Frontal cortex (tissue), 4 donors: ENCODE measurements at places on chromosomes 11 and 22.
A peak's percentile ranks its signal among the peaks of the same experiment; 100 is the strongest.

DNA sequence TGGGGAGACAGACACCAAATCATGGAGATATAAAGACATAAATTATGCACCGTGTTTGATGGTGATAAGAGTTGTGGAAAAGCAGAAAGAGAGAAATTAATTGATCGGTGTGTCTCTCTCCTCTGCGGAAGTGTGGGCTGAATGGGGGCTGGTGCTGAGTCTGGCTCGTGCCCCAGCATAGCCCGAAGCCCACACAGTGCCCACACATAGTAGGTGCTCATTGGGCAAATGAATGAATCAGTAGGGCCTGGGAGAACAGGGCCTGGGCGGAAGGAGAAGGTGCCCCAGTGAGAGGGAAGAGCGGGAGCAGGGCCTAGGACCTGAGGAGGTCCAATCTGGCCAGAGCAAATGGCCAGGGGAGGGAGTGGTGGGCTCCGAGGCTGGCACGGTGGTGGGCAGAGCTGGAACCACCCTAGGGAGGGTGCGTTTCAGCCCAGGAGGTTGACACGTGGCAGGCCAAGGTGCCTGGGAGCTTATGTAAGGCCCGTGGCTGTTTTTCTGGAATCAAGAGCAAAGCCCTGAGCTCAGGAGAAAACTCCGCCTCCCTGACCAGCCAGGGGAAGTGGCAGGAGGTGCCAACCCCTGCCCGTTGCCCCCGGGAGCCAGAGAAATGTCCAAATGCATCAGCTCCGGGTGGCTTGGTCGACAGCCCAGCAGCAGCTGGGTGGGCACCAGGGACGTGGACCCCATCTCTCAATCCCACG lies 2.1 kb upstream of the CACNA1I start:
- DNase-seq, result no peak

DNA sequence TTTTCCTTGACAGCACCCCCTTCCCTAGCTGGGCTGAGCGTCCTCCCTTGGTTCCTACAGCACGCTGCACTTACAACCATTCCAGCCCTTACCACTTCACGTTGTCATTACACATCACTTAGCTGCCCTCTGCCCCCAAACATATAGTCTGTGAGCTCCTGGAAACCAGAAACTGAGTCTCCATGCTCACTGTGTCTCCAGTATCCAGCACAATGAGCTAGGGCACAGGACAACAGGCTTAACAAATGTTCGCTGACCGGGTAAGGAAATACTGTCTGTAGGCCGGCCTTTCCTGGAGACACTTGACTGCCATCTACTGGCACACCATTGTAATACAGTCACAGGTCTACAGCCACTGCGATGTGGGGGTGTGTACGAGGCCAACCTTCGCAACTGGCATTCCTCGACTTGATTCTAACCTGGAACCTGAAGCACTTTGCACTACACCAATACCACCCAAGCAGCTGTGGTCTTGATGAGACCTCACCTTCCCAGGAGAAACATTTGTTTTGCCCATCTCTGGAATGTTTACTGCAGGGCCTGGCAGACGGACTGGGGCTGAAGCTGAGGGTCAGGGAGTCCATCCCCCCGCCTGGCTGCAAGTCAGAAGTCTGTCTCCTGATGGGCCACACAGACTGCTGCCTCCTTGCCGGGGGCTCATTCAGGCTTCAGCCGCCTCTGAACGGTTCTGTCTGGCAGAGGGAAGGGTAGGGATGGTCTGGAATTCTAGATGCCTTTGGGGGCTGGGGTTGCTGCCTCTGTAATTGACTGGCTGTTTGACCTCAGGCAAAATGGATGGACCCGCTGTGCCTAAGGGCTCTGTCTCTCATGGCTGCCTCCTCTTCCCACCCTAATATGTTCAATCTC lies 72.0 kb downstream of the SYN3 start:
- peak; percentile 63 for DNase-seq

- DNase-seq, result no peak
Observed at GRCh38 chr11:134512061-134512460, 100.0 kb upstream of the B3GAT1 start.

GRCh38 chr11:129911298-129911697 lies 15.9 kb upstream of the NFRKB start:
- no peak for DNase-seq

DNA sequence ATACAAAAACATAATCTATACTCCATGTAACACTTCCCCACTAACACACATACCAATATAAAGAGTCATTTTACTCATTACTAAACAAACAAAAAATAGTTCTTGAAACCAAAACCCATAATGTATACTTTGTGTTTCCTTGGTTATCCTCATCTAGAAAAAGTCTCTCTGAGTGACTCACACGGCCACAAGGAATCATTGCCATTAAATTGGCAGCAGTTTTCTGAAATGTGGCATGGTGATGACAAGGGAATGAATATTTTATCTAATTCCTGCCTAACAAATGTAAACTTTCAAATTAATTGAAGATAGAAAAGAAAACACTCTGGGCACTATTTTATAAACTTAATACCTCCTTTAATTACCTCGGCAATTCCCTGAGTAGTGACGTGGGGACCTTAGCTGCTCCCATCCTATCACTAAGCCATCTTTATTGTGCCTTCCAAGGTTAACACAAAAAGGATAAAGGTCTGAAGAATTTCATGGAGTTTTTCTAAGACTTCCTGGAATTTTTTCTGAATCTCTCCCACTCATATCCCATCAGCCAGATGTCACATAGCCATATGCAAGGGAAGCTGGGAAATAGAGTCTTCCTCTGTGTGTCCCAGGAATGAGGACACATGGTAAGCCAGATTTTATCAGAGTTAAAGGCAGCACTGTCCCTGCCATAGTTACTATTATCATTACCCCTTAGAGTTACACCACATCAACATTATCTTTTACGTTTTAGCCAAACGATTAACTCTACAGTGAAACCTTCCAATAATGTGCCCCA lies 857.2 kb upstream of the TENM4 start:
- DNase-seq, result no peak

DNA sequence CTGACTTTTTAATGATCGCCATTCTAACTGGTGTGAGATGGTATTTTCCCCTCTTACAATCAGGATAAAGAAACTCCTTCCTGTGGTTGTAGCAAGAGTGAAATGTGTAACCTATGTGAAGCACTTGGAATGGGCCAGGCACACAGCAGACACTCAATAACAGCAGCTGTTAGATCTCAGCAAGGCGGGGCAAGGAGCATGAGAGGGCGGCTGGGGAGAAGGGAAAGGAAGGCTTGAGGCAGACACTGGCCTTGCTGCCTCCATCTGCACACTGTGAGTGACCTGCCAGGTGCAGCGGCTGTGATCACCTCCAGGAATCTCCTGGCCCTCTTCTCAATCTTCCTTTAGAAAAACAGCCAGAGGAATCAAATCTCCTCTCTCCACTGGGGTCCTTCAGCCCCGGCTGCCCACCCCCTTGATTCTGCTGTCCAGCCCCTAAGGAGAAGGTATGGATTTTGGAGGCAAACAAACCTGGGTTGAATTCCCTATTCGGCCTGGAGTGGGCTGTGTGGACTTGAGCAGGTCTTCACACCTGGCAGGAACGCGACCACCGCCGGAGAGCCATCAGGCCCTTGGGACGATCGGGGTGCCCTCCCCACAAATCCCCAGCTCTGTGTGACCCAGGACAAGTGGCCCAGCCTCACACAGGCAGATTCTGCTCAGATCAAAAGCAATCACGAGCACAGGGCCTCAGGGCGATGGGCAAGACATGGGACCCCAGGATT lies 49.0 kb downstream of the RPUSD4 start:
- DNase-seq, result no peak

GRCh38 chr11:33912405-33913361 lies 20.8 kb upstream of the LMO2 start:
- no peak for DNase-seq

GRCh38 chr11:127643268-127644058 lies 642.9 kb upstream of the KIRREL3 start:
- no peak for DNase-seq

DNA sequence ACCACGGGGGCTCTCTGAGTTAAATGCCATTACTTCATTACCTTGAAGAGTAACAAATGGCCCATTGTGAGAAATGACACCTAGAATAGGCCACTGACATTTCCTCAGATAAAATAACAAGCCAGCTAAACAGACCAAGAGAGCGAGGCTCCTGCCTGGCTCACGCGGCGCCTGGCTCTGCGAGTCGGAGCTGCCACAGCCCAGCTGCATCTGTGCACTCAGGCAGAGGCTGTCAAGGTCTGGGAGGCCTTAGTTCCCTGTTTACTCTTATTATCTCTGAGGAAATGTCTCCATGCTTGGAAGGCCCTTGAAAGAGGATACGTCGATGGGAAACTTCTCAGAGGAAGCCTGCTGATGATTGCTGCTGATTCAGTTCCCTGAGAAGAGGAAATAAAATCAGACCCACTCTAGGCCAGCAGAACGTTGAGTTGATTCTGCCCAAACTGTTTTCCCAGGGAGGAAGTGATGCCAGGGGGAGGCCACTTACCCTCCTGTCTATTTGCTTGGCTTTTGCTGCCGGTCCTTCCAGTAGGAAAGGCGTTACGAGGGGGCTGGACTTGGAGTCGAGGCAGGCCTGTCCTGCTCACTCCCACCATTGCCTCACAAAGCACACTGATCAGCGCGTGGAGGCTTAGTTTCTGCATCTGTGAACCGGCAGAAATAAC lies 208.8 kb downstream of the TBC1D22A start:
- peak; percentile 65 for DNase-seq

GRCh38 chr11:119423509-119424254 lies 710 bp upstream of the THY1 start:
- DNase-seq, result no peak

- no peak for DNase-seq
Observed at GRCh38 chr11:77866336-77866735, 45.4 kb downstream of the AAMDC start.

DNA sequence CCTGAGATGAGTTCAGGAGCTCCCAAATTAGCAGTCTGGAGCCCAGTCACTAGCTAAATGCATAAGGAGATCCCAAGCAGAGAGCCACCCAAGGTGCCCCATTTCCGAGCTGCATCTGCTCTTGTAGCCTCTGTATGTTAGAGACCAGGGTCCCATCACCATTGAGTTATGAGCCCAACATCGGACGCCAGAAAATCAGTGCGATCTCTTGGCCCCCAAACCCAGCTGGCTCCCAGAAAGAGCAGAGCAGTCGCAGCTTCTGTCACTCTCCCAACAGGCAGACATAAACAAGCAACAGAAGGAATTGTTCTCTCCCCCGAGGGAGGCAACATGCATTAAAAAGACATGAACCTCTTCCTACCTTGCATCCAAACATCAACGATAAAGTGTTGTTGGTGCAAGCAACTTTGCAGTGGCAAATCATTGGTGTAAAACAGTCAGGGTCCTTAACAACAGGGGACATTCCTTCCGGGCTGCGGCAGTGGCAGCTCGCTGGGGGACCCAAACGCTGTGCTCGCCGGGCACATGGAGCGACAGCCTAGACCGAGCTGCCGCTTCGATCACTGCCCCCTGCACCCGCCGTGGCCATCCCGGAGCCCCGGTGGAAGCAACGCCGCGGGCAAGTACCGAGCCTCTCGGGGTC lies 907.1 kb downstream of the DLG2 start:
- no peak for DNase-seq

DNA sequence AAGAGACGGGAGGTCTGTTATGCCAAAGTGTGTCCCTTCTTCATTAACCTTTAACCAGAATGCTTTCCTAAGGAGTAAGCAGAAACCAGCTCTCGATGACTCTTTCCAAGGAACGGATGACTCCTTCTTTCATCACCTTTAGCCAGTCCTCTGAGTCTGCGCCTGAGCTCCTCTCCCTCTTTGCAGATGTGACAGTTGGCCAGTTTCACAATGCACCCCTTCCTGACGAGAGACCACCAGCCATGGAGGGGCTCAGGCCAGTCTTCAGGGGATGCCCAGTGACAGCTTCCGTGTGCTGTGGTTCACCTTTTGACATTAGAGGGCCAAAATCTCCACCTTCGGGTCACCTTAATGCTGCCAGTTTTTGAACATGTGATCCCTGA lies 826.1 kb downstream of the TBC1D22A start:
- DNase-seq, result no peak

- DNase-seq, result no peak
Observed at GRCh38 chr22:45473626-45474237, 29.0 kb upstream of the FBLN1 start.

GRCh38 chr22:31574055-31574670 lies 77.8 kb downstream of the SFI1 start:
- no peak for DNase-seq
